NCI-H82 (cell line): ENCODE measurements at places on chromosomes 3 and 15.

- no peak for DNase-seq
These were observed 81.5 kb upstream of the LRTM1 start for GRCh38 chr3:55009372-55009771.

GRCh38 chr15:89352476-89352875 lies 17.9 kb upstream of the POLG start:
- DNase-seq: no peak

- no peak for DNase-seq
These were observed 38.4 kb upstream of the SLC25A36 start for GRCh38 chr3:140903196-140903595.

- no peak for DNase-seq
These were observed 109.4 kb upstream of the TSPAN3 start for GRCh38 chr15:77180270-77180669.

DNA sequence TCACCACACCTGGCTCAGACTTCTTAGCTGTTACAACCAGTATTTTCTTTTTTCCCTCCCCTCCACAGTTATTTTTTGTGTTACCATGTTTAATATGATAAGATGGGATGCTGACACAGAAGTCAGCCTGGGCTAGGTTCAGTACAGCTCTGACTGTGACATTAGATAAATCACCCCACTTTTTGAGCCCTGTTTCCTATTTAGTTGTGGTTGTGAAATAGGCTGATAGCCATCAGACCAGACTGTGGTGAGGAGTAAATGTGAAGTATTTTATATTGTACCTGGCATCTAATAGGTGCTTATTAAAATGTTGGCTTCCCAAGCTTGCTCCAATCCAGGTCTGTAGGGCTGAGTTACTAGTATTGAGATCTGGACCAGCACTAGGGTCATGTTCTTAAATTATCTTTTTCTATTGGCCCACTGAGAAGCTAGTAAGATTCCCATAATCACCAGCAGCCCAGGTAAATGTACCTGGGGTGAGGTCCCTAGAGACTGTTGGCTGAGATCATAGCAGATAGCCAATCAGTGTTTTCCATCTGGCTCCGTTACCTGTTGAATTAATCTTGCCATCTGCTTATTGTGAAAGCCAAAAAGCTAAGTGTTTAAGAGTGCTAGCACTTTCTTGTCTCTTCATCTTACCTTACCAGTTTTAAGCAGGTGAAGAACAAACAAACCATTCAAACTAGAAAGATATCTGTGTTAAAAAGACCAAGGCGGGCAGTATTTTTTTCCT lies 61.0 kb downstream of the CCK start:
- DNase-seq: no peak
